Activated CD4-positive, alpha-beta T cell treated with anti-CD3 and anti-CD28 coated beads, Interleukin-2, amount 10 ng/mL, durations not matched to agents 7 days and 5 days (primary cell): ENCODE measurements at places on chromosomes 13 and 19.
A peak's percentile ranks its signal among the peaks of the same experiment; 100 is the strongest.

DNA sequence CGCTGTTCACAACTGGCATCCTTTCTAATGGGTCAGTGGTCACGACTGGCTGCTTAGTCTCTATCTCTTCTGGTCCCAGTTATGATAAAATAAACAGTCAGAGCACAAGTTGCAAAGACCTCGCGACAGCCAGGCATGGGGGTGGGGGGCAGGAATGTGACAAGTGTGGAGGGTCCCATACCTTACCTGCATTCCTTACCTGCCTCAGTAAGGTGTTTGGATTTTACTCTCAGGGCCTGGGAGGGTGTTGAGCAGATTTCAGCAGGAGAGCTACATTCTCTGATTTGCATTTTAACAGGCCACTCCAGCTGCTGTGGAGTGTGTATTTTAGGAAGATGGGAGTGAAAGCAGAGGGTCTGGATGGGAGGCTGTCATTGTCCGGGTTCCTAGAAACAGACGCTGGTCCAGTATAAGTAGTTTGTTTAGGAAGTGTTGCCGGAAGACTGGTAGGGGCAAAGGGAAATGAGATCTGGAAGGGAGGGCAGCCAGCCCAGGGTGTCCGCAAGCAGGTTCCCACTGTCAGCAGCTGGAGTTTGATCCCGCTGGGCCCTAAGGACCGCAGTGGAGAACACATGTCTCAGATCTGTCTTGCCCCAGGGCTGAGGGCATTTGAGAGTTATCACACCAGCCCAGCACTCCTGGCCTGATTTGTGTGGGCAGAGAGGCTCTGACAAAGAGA is 920.0 kb downstream of the UQCRFS1 start:
- no peak for DNase-seq

DNA sequence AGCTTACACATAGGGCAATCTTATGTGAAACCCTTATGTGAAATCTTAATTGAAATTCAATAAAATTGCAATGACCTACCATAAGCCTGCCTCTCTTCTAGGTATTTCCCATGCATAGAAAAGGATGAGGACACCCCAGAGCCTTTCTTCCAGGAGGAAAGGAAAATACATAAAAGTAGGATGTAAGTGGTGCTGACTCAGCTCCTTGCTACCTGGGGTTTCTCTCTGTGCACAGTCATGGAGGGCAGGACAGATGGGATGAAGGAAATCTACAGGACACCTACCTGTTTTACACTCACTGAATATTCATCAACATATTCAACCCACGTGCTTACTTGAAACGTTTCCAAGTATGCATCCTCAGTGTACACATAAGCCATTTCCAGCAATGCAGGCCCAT is 1299.2 kb upstream of the SLC10A2 start:
- no peak for DNase-seq

DNA sequence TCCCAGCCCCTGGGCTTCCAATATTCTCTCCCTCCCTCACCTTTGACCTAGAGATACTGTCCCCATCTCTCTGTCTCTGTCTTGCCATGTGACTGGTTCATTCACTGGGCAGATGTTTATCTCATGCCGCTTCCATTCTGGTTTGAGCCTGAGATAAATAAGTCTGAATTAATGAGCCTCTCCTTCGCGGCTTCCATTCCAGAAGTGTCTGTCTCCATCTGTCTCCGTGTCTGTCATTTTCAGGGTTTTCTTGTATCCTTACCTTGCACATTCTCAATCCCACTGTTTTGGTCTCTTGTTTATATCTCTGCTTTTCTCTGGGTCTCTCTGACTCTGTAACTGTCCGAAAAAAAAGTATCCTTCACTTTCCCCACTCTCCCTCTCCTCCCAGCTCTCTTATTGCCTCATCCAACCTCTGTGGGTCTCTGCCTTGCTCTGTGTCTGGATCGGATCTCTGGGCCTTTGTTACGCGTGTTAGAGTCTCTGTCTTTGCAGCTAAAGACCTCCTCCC is 4.3 kb downstream of the SPHK2 start:
- no peak for DNase-seq

GRCh38 chr19:38663156-38663651 is 15.8 kb downstream of the ACTN4 start:
- DNase-seq: no peak

- DNase-seq: no peak
Measured at GRCh38 chr13:95914991-95915501, 138.2 kb downstream of the UGGT2 start.

GRCh38 chr19:1374250-1374577 is 9.5 kb upstream of the NDUFS7 start:
- DNase-seq: no peak

DNA sequence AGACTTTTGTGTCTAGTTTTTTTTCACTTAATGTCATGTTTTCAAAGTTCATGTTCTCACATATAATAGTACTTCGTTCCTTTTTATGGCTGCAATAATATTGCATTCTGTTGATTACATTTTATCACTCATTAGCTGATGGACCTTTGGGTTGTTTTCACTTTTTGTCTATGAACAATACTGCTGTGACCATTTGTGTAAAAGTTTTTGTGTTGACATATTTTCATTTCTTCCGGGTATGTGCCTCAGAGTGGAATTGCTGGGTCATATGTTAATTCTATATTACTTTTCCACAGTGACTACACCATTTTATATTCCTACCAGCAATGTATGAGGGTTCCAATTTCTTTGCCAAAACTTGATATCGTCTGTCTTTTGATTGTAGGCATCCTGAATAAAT is 85.8 kb upstream of the MLNR start:
- DNase-seq: no peak

DNA sequence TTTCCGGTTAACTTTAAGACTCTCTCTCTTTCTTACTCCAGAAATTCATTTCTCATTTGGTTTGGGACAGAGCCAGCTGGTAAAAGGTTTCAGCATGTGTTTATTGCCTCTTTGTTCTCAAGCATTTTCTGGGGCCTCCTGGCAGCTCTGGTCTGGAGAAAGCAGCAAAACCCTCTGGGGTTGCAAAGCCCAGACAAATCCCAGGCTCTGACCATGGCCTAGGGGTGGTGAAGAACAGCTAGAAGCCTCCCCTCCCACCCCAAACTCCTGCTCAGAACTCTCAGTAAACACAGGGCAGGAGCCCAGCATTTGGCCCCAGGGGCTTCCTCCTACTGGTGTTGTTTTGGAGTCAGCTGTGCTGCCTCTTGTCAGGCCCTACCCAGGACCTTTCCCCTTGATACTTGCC is 124.2 kb upstream of the SERP2 start:
- no peak for DNase-seq

DNA sequence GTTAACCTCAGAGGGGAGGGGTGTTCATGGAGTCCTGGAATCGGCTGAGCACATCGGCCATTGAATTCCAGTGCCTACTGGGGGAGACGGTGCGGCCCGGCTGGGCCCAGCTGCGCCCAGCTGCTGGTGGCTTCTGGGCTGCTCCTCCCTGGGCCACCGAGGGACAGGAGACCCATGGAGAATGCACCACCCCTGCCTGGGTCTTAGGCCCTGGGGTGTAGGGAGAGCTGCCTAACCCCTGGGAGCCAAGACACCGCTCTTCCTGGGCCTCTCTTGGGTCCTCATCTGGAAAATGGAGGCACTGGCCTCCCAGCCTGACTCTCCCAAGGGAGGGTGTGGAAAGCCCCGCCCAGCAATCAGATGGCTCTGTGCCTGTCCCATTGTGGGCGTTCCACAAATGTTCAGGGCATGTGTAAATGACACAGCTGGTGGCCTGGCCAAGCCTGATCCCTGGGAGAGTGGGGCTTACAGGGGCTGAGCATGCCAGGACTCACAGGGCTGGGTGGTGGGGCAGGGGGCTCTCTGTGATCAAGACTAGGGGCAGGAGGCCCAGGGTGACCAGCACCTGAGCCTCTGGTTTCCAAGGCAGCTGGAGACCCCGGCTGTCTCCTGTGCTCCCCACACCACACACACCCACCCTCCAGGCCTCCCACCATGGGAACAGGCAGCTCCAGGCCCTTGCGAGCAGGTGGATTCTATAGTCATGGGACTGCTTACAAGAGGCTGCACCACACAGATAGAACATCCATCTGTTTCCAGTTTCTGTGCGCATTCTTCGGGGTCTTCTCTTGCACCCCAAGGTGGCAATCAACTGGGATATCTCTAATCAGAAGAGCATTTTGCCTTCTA is 150.9 kb downstream of the URI1 start:
- no peak for DNase-seq

DNA sequence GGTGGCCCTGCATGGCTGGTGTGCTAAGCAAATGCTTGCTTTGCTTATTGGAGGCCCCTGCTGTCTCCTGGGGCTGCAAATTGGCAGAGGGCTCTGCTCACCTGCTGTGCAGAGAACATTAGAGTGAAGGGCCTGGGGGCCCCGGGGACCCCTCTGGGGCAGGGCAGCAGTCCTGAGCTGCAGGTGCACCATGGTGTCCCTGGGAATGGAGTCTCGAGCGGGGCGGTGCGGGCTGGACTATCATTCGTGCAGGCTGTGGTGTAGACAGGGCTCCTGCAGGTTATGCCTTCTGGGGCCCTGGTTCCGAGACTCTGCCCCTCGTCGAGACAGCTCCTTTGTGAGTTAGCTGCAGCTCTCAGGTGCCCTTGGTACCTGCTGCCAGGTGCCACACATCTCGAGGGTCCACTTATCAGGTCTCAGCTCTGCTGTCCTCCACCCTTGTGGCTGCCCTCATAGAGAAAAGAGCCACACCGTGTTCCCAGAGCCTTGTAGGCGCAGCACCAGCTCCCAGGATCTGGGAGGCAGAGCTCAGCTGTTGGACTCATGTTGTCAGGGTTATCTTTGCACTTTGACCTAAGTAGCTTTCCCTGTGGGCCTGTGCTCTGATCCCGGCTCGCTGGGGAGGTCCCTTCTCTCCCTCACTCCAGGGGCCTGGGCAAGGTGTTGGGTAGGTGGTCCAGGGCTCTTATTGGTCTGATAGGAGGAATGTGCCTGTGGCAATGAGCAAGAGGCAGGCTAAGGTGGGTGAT is 58.0 kb upstream of the ZNF536 start:
- DNase-seq: no peak

GRCh38 chr13:53445686-53446085 is 417.1 kb downstream of the OLFM4 start:
- no peak for DNase-seq

- DNase-seq: peak; percentile 53
Measured at GRCh38 chr19:19214892-19215291, 3.1 kb downstream of the NCAN start.

- no peak for DNase-seq
Measured at GRCh38 chr13:114166381-114167131, 12.5 kb upstream of the CFAP97D2 start.

DNA sequence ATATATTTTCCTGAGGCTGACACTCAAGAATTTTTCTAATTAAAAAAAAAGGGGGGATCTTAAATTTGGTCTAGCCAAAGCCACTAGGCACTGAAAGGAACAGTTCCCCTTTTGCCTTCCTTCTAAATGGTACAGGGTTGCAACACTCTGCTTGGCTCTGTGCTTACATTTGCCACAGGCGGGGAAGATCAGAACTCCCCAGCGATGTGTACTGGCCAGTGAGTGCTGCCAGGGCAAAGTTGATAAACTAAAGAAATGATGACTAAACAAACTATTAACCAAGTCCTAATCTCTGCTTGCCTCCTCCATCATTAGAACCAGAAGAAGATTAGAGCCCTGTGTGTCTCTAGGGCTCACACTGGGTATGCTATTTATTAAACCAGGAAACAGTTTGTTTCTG is 75.3 kb upstream of the SCEL start:
- no peak for DNase-seq

- DNase-seq: no peak
Measured at GRCh38 chr13:45078003-45078402, 42.3 kb upstream of the GTF2F2 start.

DNA sequence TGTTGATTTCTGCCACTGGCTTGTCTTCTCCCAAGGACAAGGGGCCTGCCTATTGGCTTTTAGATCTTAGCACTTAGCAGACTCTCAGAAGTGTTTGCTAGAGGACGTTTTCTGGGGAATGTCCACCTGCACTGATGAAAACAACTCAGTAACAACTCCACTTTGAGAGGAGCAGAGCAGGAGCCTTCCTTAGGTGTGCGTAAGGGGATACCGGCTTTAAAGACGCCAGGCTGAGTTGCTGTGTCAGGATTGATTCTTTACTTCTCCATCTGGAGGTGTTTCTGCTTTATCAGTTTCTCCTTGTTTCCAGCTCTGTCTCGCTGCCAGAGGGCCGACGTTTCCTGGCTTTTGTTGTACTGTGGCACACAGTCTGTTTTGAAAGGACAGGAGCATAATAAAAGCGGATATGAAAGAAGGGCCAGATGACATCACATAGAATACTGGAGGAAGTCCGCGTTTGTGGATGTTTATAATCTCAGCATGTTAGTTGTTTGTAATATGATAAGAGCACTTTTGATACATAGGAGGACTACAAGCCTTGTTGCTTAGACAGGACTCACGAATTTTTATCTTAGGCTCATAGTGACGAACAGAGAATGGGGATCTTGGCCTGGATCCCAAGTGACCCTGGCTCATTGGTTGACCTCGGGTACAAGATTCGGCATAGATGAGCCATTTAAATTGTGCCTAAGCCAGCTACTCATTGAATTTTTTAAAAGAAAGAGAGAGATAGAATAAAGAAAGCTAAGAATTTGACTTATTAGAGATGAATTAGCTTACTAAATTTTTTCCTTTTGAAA is 34.6 kb downstream of the COL4A2 start:
- no peak for DNase-seq

- DNase-seq: no peak
Measured at GRCh38 chr13:34847766-34848165, 94.3 kb upstream of the NBEA start.

DNA sequence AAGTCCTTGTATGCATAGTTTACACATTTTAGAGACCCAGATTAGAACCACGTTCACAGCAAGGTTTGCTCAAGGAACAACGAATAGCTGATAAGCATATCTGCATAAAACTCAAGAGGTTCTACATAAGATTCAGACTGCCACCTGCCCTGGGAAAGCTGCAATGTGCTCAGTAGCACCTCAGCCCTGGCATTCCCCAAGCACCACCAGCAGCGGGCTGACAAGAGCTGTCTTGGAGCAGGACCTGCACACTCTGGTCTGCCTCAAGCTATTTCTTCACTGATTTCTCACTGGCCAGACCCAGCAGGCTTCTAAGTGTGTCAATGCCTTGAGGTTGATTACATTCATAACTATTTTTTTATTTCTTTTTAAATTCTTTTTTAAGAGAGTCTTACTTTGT is 65.8 kb upstream of the UQCRFS1 start:
- no peak for DNase-seq

- DNase-seq: no peak
Measured at GRCh38 chr19:50569938-50570540, 1.8 kb upstream of the LRRC4B start.

GRCh38 chr19:46426506-46427162 is 2.1 kb downstream of the PNMA8C start:
- DNase-seq: peak; percentile 23

GRCh38 chr13:44732503-44733098 is 156.5 kb upstream of the TSC22D1 start:
- DNase-seq: no peak

GRCh38 chr13:43030548-43030947 is 7.2 kb downstream of the DNAJC15 start:
- no peak for DNase-seq
